Myocyte (in vitro differentiated cells): ENCODE measurements at places on chromosomes 1 and 21. TPM values are rescaled to one million over a fixed set of nuclear protein-coding genes. Genes with fewer than 3 reads are reported as not detected.

The FOXD3 gene
- 0.05 TPM in 1 of 2 replicates, not detected in the other for total RNA-seq

DNA sequence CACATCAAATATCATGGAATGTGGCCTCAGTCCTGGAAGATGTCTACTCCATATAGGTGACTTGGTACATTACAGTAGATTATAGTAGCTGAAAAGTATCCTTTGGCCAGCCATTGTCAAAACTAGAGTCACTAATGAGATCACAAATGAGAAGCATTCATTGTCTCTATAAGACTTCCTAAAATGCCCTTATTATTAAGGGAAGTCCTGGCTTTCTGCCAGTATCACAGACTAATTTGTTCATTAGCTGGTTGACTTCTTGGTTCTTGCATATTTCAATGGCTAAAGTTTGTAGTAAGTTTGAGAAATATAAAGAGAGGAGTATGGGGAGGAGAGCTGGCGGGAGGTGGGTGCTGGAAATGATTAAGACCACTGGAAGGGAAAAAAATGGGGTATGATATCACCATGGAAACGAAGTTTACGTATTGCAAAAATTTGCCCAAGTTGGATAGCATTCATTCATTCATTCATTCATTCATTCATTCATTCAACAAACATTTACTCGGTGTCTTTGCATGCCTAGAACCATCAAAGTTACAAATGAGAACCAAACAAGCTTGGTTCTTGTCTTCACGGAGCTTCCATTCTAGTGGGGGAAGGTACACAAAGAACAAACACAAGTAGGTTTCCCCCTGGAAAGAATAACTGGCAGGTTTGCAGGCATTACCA lies 11.7 kb upstream of the B3GALNT2 start:
- no peak for DNase-seq

DNA sequence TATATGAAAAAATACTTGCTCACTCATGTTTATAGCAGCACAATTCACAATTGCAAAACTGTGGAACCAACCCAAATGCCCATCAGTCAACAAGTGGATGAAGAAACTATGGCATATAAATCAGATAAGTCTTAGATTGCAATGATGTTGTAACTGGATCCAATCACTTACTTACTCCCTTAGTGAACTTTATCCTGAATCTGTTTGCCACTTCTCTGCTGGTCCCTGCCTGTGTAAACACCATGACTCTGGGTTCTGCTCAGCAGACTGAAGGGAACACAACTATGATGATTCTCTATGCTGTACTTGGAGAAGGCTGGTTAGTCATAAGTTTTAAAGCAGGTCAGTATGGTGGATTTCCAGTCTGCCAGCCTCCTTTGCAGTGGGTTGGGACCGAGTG lies 391.2 kb downstream of the RWDD3 start:
- DNase-seq = no peak

DNA sequence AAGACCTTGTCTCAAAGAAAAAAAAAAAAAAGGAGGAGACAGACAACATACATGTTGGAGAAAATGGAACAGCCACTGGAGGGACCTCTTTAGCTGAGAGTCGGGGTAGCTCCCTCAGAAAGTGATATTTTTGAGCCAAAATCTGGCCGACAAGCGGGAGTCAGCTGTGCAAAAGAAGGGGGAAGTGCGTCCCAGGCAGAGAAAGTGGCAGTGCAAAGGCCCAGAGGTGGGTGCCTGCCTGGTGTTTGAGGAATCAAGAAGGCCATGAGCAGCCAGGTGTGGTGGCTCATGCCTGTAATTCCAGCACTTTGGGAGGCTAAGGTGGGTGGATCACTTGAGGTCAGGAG lies 6.1 kb upstream of the CROCC start:
- DNase-seq = no peak

DNA sequence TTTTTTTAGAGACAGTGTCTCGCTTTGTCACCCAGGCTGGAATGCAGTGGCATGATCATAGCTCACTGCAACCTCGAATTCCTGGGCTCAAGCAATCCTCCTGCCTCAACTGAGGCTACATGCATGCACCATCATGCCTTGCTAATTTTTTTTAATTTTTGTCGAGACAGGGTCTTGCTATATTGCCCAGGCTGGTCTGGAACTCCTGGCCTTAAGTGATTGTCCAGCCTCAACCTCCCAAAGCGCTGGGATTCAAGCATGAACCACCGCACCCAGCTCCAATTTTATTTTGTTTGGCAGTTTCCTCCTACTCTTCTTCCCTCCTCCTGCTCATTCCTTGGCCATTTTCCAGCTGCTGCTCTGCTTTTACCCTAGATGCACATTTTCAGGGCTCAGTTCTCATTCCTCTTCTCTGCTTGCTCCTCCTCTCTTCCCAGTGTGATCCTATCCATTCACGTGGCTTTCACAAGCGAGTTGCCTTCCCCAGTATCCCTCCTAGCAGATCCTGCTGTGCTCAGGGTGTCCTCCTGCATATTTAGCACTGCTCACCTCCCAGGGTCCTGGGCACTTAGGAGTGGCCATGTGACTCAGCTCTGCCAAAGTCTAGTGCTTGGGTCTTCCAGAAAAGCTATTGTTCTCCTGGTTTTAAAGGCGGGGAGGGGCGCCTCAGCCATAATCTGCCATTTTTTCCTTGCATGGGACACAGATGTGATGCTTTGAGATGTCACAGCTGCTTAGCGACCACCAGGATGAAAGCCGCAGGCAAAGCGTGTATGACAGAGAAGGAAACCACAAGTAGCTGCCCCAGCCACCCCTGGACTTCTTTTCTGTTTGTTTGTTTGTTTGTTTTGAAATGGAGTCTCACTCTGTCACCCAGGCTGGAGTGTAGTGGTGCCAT lies 33.7 kb downstream of the PSEN2 start:
- DNase-seq = peak; percentile 44

The PLA2G2F gene
- not detected in 2 replicates for total RNA-seq

GRCh38 chr1:3417082-3417739 lies 37.3 kb upstream of the ARHGEF16 start:
- no peak for DNase-seq

DNA sequence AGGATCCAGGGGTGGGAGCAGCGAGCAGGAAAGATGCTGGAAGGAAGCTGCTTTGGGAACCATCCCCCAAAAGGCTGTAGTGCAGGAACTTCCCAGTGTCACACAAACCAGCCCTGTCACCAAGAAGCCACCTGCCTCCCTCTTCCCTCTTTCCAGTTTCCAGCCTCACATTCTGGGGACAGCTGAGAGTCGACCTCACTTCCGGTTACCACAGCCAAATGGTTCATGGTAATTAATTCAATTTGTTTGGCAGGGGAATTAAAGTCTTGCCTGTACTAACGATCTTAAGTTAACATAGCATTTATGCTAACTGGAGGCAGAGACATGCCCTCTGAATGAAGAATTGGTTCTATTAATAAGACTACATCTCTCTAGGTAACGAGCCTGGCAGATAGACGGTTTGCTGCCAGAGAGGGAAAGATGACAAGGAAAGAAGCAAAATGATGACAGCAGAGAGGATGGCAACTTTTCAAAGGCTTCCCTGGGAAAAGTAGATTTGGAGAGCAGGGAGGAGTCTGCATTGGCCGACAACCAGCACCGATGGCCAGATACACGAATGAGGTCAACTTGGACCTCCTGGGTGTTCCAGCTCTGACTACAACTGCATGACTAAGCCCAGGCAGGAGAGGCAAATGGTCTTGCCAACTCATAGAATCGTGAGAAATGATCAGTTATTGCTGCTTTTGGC lies 64.1 kb downstream of the TMCO4 start:
- peak; percentile 85 for DNase-seq

GRCh38 chr1:4081806-4082711 lies 182.0 kb upstream of the C1orf174 start:
- no peak for DNase-seq

The GJA5 gene
- total RNA-seq = not detected in 2 replicates

GRCh38 chr21:32413697-32414578 lies 1.4 kb downstream of the EVA1C start:
- no peak for DNase-seq

DNA sequence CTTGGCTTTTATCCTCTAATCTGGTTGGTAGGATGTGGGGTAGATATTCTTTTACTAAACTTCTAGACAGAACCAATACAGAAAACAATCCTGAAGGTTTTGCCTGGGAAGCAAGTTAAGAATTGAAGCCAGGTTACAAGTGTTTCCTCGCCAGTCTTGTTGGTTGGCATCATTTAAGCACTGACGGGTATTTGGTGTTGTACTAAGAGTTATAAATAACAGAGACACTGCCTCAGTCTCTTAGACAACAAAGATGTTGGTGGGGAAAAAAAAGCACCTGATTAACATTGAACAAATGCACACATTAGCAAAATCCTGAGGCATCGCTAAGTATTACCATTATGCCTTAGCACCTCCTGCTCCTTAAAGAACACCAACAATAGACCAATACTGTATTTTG lies 272.2 kb downstream of the BRINP2 start:
- no peak for DNase-seq

The ARTN gene
- 0.80 and 6.9 TPM in 2 replicates for total RNA-seq

- DNase-seq = no peak
Observed at GRCh38 chr1:42456754-42457089, 379 bp downstream of the PPCS start.

DNA sequence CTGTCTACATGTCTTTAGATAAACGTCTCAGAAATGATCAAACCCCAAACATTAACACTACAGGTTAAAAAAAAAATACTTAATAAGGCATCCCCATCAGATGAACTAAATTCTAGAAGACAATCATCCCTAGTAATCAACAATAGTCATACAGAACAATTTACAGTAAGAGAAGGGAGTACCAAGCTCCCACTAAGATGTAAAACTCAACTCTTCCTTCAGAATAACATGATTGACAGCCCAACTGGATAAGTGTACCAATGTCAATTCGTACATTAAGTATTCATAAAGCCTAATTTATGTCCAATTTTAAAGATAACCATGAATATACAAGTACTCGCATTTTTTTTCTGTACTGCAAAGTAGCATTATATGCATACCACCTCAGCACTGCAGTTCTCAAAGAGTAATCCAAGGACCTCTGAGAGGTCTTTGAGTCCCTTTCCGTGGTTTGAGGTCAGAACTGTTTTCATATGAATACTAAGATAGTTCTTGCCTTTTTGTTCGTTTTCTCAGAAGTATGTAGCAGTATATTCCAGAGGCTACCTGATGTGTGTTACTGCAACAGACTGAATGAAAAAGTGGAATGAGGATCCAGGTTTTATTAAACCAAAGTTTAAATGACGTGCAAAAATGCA lies 6.6 kb downstream of the SCAF4 start:
- DNase-seq = no peak

DNA sequence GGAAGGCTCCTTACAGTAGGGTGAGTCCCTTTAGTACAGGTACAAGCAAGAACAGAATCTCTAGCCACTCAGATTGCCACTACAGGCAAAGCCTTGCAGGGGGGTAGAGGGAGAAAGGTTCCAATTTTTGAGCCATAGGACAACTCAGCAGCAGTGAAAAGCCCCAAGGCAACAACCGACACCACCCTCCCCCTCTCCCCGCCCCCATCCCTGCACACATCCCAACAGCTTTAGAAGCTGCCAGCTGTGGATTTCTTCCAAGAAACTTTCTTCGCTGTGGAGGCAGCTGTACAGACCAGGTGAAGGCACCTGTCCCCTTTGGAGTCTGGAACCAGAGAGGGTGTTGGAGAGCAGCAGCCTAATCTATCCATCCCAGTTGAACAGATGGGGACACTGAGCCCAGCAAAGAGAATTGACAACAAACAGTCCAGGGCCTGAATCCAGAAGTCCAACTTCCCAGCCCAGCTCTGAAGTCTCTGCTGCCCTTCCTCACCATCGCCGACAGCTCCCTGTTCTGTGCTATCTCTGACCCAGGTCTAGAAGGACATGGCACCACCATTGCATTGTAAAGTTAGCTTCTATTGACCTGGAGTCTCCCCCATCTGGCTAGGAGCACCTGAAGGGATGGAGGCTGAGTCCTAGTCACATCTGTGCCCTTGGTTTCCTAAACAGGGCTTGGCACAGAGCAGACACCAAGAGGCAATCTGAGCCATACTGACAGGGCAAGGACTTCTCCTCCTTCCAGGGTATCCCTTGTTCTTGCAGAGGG lies 2.2 kb downstream of the TENT5B start:
- DNase-seq = no peak
